ENCODE measurements at places on chromosomes 5 and 9. TPM values are rescaled to one million over a fixed set of nuclear protein-coding genes. Genes with fewer than 3 reads are reported as not detected.

- no peak for DNase-seq
Observed at GRCh38 chr9:115810166-115810565, 343.4 kb upstream of the PAPPA start.

- DNase-seq: no peak
Observed at GRCh38 chr9:89887286-89887685, 282.5 kb downstream of the GADD45G start.

DNA sequence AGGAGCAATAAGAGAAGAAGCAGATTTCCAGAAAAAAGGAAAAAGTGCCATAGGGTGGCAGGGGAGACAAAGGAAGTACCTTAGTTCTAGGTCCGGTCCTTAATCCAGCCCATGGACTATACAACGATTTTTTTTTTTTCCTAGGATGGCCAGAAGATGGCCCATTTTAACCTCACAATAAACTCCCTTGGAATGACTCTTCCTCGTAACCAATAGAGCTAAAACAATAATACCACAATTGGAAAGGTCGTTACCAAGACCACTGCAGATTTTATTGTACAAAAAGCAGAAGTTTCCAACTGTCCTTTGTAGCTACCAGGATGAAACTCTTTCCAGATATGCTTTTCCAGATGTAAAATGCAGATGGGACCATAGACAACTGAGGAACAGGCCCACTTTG lies 34.4 kb upstream of the SSBP2 start:
- no peak for DNase-seq

GRCh38 chr9:137313326-137313936 lies 11.4 kb upstream of the NRARP start:
- no peak for DNase-seq

GRCh38 chr5:58156361-58156760 lies 303.5 kb downstream of the PLK2 start:
- DNase-seq: peak; percentile 84

DNA sequence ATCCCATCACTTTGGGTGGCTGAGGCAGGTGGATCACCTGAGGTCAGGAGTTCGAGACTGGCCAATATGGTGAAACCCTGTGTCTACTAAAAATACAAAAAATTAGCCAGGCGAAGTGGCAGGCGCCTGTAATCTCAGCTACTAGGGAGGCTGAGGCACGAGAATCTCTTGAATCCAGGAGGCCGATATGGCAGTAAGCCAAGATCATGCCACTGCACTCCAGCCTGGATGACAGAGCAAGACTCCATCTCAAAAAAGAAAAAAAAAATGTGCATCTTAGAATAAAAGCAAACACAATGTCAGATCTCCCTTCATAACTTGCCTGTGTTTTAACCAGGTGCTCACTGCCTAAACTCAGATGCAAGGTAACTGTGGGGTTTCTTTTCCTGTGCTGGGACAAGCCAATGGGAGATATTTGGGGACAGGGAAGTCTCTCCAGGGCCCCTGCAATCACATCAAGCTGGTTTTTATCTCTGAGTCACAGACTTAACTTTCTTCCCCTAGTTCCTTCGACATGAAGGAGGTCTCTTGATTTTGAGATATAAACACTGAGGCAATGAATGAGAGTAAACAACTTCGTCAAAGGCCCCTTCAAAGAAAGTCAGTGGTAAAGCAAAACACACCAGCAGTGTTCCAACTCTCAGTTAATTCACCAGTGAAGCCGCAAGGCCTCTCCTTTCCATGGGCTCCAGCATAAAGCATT lies 99.1 kb downstream of the SNX18 start:
- DNase-seq: no peak

DNA sequence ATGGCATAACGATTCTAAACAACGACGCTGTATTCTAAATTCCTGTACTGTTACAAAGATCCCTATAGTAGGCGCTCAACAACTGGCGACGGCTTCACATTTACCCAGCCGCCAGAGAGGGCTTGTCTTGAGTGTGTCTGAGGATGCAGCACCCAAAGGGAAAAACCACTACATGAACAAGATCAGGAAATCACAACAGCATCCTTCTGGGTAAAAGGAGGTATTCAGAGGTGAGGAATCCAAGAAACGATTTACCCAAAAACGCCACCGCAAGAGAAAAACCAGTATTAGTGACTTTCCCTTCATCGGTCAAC lies 711 bp downstream of the TTC33 start:
- peak; percentile 71 for DNase-seq

DNA sequence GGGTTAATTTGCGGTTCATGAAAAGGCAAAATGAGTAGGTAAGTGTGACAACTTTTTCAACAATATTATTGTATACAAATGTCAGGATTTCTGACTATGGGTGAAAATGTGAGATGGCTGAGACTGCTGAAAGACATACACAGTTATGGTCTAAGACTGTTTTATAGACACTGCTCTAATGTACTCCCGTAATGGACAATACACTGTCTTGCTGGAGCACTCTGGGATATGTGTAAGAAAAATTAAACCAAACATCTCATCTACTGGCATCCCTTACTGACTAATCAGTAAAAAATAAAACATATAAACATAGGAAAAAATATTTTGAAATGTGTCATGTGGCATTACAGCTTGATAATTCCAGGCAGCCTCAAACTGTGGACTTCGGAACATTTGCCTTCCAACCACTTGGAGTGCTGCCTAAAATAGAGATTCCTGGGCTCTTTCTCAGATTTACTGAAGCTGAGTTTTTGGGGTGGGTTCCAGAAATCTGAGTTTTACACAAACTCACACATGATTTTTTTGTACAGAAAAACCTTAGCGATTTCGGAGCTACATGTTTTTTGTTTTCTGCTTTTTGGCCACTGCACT lies 233.9 kb upstream of the TBCA start:
- DNase-seq: no peak

DNA sequence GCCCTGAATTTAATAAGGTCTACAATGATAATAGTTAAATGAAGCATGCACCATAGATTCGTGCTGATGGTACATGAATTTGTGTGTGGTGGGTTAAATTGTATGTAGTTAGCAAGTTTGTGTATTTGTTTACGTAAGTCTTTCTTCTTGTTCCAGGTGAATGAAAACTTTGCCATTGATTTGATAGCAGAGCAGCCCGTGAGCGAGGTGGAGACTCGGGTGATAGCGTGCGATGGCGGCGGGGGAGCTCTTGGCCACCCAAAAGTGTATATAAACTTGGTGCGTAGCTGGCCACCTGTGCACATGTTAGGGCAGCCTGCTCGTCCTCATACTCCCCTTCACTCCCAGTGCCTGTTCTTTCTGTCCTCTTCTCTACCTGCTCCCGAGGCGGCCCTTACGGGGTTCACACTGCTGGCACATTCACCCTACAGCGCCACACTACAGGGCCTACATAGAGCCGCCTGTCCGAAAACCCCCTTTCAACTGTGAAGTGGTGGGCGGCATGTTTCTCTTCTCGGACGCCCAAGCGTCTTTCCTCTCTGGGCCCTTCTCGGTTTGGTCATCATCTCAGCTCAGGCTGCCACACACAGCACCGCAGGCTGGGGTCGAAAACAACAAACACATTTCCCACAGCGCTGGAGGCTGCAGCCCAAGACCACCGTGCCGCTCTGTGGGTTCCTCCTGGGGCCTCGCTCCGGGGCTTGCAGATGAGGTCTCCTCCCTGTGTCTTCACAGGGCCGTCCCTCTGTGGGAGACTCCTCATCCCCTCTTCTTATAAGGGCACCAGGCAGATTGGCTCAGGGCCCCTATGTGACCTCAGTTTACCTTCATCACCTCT lies 13.2 kb downstream of the NDUFS6 start:
- DNase-seq: no peak

- DNase-seq: no peak
Observed at GRCh38 chr9:9498846-9499245, 1114.0 kb downstream of the PTPRD start.

The ENHO gene
- not detected for total RNA-seq

The LECT2 gene
- not detected for total RNA-seq

GRCh38 chr9:91900055-91900796 lies 49.8 kb downstream of the ROR2 start:
- no peak for DNase-seq

DNA sequence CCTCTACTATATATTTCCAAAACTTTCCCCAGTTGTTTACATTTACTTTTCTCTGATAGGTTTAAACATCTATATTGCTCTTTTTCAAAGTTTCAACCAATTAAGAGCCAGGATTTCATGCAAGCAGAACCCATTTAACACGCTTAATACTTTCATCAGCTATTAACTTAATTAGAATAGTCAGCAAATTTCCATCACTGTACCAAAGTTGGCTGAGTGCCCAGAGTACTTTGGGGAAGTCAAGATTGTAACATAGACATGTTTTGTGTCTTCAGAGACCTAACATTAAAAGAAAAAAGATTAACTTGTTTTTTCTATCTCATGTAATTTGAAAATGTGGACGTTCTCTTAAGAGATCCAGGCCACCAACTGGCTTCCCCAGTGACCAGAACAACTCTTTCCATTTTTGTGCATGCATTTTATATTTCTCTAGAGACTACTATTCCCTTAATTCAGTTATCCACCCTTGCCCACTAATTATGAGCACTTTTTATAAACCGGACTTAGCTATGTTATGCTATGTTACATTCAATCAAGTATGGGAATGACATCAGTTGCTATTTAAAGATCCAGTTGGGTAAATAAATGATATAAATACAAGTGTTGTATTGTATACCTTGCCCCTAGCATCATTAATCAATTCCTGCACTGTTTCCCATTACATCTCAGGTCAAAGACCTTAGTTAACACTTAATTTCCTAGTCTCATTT lies 478.1 kb upstream of the NMUR2 start:
- no peak for DNase-seq

The NIPAL4 gene
- total RNA-seq: not detected

The TMEM203 gene
- 19.6 TPM for total RNA-seq

DNA sequence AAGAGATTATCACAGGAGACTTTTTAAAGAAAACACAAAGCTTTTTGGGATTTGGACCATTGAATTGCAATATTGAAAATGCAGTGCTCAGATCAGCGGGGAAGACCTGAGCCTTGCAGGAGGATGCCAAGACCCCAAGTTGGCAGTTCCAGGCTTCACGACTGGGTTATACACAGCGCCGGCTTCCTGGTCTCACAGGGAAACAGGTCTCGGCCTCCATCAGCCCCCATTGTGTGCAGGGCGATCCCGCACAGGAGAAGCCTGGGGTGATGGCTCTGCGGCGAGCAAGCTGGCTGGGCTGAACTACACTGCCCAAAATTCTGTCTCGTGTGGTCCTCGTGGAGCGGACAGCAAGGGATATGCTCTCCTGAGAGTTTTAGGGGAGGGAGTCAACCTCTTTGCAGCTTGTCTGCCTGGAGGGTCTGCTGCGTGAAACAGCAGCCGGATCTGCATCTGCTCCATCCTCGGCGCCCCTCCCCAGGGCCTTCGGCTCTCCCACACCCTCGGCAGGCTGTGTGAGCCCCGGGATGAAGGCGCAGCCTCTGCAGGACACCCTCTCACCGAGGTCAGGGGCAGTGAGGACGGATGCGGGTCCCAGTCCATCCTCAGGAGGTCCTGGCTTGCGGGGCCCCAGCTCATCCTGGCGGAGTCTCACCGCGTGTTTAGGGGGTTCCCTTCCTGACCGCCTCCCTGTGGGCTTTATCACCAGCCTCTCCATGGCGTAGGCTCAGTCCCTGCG lies 60.6 kb downstream of the NSUN2 start:
- DNase-seq: no peak

DNA sequence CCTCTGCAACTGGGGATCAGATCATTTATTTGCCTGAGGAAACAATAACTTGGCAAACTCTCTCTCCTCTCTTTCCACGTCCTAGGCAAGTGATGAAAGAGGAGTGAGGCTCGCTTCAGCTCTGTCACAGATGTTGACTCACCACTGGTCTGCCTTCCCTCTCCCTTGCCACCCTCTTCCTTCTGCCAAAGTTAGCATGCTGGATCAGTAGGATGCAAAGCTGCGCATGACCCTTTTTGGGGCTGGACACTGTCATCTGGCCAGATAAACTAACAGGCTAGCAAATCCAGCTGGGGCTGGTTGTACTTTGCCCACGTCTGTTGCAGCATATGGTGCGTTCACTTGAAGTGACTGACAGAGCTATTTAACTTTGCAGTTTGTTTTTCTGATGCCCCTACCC lies 36.2 kb upstream of the SMARCA2 start:
- DNase-seq: peak; percentile 60

GRCh38 chr5:148844433-148845280 lies 18.2 kb downstream of the ADRB2 start:
- peak; percentile 57 for DNase-seq

- DNase-seq: no peak
Observed at GRCh38 chr5:168228668-168229067, 62.8 kb upstream of the WWC1 start.

- DNase-seq: no peak
Observed at GRCh38 chr9:1726993-1727759, 288.0 kb upstream of the SMARCA2 start.

All from lung microvascular endothelial cell (primary cell).